ENCODE measurements at places on chromosomes 6 and 20.
A peak's percentile ranks its signal among the peaks of the same experiment; 100 is the strongest.

- DNase-seq, result no peak
Measured at GRCh38 chr6:122660296-122660695, 50.1 kb downstream of the PKIB start.

GRCh38 chr6:24883618-24884017, 52.1 kb downstream of the RIPOR2 start:
- DNase-seq, result no peak

DNA sequence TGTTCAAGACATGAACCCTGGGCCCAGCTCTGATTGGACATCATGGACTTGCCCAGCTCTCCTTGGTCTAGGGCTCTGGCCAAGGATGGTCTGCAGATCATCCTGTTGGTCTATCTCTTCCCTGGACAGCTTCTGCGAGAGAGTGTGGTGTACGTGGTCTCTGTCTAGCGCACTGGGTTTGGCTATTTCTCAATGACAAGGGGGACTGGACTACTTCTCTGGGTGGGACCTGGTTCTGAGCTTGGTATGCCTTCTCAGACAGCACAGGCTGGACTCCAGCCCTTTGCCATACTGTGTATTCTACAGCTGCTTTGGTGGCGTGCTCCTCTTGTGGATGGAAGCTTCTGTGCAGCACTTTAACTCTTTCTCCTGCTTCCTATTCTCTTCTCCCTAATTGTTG, 8.5 kb upstream of the RAET1E start:
- no peak for DNase-seq

- no peak for DNase-seq
Measured at GRCh38 chr6:159169557-159170332, 545 bp downstream of the FNDC1 start.

DNA sequence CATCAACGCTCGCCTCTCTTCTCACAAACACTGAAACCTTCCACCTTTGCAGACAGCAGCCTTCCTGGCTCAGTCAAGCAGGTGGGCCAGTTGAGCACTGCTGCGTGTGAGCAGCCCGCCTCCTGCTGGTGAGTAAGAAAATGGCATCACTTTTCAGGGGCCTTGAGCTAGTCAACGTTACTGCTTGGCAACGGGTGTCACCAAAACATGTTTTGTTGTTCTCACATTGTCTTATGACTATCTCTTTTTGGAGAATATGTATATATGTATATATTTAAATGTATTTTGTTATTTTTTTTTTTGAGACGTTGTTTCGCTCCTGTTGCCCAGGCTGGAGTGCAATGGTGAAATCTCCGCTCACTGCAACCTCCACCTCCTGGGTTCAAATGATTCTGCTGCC, 97.0 kb upstream of the AGPAT4 start:
- DNase-seq, result peak; percentile 28

DNA sequence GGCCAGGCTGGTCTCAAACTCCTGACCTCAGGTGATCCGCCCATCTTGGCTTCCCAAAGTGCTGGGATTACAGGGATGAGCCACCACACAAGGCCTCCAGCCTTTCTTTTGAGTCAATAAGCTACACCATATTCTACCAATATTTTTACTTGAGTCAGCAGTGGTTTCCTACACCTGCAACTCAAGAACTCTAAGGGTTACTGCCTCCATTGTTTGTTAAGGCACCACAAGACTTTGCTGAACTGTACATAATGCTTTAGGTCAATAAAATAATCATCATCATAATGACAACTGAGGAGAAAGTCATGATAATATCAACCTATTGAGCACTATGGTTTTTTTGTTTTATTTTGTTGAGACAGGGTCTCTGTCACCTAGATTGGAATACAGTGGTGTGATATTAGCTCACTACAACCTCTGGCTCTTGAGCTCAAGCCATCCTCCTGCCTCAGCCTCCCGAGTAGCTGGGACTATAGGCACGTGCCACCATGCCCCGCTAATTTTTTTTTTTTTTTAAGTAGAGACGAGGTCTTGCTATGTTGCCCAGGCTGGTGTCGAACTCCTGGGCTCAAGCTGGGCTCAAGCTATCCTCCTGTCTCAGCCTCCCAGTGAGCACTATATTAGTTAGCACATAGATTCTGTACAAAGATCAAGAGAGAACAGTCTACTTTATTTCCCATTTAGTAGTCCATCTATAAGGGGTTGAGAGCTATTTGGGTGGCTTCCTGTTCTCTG, 34.9 kb upstream of the ZMYND8 start:
- DNase-seq, result no peak

DNA sequence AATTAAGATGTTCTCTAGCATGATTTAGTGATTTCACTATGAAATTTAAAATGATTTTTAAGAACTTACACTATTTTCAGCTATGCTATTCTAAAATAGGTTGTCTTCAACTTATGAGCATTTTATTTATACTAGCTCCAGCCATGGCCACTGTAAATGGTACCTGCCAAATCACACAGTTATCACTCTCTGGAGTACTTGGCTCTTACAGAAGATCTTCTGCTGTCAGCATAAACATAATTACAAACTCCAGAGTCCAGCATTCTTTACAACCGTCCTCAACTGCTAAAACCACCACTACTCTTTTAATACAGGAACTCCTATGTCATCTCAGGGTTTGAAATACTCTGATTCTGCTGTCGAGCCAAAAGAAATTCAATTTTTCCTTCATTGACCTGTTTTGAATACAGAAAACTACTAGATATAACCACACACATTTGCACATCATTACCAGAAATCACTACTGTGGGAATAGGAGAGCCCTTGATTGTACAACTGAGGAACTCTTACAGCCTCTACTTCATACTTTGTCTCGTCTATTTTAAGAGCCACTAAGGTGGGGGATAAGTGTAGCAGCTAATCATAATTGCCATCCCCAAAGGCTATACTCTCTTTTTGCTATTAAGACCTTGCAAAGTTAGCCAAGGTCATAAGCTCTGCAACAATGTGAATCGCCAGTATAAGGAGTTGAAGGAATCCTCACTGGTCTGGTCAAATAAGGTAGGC, 93.7 kb downstream of the PHIP start:
- no peak for DNase-seq

DNA sequence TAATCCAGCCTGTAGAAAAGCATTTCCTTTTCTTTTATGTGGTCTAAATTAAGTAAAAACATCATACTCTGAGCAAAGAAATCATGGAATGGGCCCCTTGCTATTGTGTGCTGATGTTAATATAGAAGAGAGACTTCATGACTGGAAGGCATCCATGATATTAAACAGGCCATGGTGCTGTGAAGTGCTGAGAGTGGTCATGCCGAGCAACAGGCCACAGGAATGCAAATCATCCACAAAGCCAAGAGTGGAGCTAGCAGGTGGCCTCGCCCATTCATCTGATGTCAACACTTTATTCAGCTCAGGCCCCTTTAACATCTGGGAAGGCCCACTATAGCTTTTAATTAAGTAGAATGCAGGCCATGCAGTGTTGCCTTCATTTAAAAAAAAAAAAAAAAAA, 115.2 kb upstream of the HMGCLL1 start:
- DNase-seq, result no peak

DNA sequence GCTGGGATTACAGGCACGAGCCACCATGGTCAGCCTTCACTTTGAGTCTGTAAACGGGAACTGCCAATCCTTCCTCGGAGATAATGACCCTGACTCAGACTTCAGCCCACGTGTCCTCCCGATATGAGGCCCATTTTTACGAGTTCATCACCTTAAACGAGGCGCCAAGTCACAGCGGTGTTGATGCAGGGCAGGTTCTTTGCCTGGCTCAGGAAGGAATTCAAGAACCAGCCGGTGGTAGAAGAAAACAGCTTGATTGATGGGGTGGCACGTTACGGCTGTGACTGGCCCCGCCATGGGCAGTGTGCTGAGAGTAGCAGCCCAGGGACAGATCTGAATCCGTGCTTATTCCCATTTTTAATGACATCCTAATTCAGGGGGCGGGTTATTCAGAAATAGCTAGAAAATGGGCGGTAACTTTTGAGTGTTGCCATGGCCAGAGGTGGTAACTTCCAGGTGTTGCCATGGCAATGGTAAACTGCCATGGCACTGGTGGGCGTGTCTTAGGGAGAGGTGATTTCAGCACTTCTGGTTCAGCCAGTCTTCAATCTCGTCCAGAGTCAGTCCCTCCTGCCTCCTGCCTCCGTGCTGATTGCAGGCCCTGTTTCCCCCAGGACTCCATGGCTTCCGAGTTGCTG, 9.1 kb upstream of the MAP1LC3A start:
- DNase-seq, result no peak

DNA sequence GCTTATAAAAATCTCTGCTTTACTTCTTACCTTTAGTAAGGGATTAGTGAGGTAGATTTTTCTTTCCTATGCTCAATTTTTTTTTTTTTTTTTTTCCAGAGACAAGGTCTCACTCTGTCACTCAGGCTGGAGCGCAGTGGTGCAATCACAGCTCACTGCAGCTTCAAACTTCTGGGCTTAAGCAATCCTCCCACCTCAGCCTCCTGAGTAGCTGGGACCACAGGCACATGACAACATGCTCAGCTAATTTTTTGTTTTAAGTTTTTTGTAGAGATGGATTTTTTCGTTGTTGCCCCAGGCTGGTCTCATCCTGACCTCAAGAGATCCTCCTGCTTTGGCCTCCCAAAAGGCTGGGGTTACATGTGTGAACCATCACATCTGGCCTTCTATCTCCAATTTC, 58.9 kb upstream of the RREB1 start:
- DNase-seq, result no peak

DNA sequence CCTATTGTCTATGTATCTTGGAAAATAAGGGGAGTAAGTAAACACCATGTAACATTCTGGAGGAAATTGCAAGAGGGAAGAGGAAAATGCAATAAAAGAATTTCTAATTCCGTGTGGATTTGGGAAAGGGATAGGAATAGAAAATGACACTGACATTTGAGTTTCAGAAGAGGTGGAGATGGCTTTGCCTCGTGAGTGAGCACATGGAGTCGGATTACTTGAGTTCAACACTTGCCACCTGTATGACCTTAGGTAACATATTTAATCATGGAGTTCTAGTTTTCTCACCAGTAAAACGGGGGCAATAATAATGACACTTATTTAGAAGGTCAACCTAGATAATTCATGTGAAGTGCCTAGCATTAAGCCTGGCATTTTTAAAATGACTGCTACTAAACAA, 10.8 kb upstream of the PBOV1 start:
- no peak for DNase-seq

DNA sequence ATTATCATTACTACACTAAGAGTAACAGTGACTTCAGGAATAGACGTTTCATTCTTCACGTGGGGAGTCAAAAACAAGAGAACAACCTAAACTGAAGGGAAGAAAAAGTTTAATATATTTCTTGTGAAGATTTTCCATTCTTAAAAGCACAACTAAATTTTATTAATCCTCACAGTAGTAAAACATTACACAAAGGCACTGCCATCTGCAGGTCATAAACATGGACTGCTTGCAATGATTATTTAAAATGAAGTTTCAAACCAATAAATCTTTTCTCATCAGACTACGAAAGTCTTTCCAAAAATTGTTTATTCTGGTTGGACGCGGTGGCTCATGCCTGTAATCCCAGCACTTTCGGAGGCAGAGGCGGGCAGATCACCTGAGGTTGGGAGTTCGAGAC, 2.6 kb downstream of the NCOA5 start:
- no peak for DNase-seq

DNA sequence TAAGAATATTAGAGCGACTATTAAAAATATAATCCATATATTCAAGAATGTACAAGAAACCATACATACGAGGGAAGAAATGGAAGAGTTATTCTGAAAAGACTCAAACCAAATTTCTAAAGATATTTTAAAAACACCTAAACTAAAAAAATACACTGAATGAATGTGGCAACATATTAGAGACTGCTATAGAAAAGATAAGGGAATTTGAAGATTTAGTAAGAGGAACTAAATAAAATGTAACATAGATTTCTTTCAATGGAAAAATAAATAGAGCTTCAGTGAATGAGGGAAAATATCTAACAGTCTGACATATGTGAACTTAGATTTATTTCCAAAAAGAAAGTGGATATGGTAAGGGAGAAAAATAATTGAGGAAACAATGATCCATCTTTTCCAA, 194.9 kb upstream of the STXBP5 start:
- no peak for DNase-seq

- DNase-seq, result no peak
Measured at GRCh38 chr6:116662202-116662601, 6.4 kb downstream of the ZUP1 start.

- DNase-seq, result no peak
Measured at GRCh38 chr20:62470001-62470400, 5.8 kb downstream of the GATA5 start.

DNA sequence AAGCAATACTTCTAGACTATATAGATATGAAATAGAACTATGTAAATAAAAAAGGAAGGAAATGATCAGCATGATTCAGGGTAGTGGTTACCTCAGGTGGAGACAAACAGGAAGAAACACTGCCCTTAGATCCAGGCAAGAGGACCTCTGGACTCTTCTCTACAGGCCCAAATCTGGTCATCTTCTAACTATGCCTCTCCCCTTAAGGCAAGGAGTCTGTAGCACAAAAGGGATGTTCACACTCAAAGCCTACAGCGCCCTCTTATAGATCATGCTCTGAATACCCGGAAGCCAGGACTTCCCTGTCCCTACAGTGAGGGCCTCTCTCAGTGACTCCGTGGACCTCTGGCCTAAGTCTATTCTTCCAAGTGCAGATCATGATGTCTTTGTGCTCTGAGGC, 30.4 kb upstream of the HIVEP2 start:
- DNase-seq, result no peak

- DNase-seq, result no peak
Measured at GRCh38 chr6:28506807-28507475, 8.7 kb downstream of the GPX6 start.

- no peak for DNase-seq
Measured at GRCh38 chr6:168138436-168138835, 59.4 kb upstream of the FRMD1 start.

DNA sequence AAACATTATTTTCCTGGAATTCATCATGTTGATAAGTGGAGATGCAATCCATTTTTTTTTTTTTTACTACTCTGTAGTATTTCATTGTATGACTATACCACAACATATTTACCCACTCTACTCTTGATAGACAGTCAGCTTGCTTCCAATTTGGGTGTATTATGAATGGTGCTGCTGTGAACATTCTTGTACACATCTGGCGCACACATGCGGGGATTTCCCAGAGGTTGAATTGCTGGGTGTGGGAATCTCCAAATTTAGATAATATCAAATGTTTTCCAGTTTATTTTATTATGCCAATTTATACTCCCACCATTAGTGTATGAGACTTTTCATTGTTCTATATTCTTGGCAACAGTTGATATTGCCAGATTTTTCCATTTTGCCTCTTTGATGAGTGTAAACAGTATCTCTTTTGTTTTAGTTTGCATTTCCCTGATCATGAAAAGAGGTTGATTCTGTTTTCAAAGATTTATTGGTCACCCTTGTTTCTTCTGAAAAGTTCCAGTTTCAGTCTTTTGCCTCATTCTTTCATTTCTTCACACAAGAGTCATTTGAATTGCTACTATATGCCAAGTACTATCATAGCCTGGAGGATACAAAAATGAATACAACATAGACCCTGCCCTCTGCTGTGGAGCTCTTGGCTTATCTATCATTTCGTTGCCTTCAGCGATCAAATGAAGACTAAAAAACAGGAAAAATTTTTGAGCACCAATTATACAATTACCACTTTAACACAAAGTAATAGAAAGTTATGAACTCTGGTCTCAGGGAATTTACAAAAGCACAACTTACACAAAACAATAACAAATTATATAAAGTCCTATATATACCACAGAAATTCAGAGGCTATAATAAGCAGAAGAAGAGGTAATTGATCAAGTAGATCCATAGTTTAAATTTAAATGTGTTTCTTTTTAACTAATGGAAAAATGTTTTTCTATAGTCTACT, 17.1 kb upstream of the NCOA7 start:
- no peak for DNase-seq
